ENCODE measurements at places on chromosomes 11 and 22. TPM values are rescaled to one million over a fixed set of nuclear protein-coding genes. Genes with fewer than 3 reads are reported as not detected.

Gene MYRF
- polyA plus RNA-seq, result 55.5 TPM

Gene MYEOV
- 0.03 TPM for polyA plus RNA-seq

Gene PRG2
- polyA plus RNA-seq, result 0.24 TPM

Gene WT1
- 4.6 TPM for polyA plus RNA-seq

Gene DRD2
- 0.66 TPM for polyA plus RNA-seq

Gene NOX4
- polyA plus RNA-seq, result 4.6 TPM

DNA sequence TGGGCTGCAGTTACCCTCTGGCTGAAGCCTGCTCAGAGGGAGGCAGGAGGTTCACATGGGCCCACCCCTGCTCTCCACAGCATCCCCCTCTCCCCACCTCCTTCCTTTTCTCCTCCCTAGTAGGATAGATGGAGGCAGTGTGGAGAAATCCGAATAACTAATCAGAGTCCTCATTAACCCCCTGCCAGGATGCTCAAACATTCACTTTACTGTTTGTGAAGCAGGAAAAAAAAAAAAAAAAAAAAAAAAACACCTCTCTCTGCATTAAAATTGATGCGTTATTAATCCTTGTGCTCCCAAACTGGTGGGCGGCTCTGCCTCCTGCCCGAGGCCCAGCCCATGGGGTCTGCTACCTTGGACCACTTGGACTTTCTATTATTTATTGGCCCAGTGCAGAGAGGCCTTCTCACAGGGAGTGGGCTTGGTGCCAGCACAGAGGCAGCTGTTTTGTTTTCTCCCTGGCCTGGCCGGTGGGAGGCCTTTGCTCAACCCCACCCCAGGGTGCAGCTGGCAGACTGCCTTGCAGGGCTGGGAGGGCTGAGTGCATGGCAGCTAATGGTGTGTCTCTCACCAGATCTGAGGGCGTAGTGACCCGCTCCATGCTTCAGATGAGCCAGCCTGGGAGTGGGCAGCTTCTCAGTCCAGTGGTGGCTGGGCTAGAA lies 150.7 kb downstream of the PKNOX2 start:
- no peak overlapping the region for H3K4me3 ChIP-seq
- no peaks in the 10 kb centered on the region for H3K4me1 ChIP-seq
- no peaks in the 10 kb centered on the region for H3K36me3 ChIP-seq
- peaks cover 1% of the 10 kb centered on the region for H3K27me3 ChIP-seq

GRCh38 chr11:19792510-19792909 lies 79.9 kb downstream of the NAV2 start:
- H3K4me3 ChIP-seq, result no peak overlapping the region
- peaks cover 20% of the 10 kb centered on the region for H3K4me1 ChIP-seq
- no peaks in the 10 kb centered on the region for H3K27me3 ChIP-seq
- no peak for DNase-seq
- no peaks in the 10 kb centered on the region for H3K36me3 ChIP-seq

DNA sequence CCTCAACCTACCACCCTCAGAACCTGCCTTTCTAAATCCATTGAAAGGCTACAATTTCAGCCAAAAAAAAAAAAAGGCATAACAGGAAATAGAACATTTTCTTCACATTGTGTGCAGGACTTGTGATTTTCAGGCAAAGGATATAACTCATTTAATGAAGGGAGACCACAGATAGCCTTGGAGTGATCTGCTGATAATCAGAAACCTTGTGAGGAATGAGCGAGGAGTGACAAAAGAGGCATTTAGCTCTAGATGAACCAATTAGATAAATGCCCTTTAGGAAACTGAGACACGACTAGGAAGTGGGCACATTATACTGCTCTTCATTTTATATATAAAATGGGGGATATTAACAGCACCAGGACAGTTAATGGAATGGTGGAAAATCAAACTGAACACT lies 216.5 kb upstream of the GRIA4 start:
- no peaks in the 10 kb centered on the region for H3K4me1 ChIP-seq
- H3K27me3 ChIP-seq, result no peaks in the 10 kb centered on the region
- no peak for DNase-seq
- H3K4me3 ChIP-seq, result no peak overlapping the region
- H3K27ac ChIP-seq, result no peak overlapping the region

DNA sequence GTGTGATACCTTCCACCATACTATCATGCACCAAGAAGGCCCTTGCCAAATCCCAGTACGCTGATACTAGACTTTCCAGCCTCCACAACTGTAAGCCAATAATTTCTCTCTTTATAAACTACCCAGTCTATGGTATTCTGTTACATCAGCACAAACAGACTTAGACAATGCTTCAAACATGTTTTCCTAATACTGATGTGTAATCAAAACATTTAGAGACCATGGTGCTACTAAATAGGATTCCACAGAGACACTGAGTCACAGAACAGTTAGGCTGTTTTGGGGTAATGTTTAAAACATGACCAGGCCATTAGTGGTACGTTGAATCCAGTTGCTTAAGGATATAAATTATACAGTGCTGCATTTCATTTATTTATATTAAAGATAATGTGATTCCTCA lies 103.7 kb downstream of the PICALM start:
- DNase-seq, result no peak
- peaks cover 50% of the 10 kb centered on the region for H3K36me3 ChIP-seq
- H3K4me1 ChIP-seq, result no peaks in the 10 kb centered on the region
- no peak overlapping the region for H3K4me3 ChIP-seq

GRCh38 chr11:118929501-118930093 lies 3.9 kb upstream of the BCL9L start:
- H3K4me3 ChIP-seq, result peak overlapping the region; percentile 82
- no peaks in the 10 kb centered on the region for H3K36me3 ChIP-seq
- peak overlapping the region; percentile 97 for H3K27ac ChIP-seq
- H3K4me1 ChIP-seq, result peaks cover 18% of the 10 kb centered on the region
- no peaks in the 10 kb centered on the region for H3K27me3 ChIP-seq

DNA sequence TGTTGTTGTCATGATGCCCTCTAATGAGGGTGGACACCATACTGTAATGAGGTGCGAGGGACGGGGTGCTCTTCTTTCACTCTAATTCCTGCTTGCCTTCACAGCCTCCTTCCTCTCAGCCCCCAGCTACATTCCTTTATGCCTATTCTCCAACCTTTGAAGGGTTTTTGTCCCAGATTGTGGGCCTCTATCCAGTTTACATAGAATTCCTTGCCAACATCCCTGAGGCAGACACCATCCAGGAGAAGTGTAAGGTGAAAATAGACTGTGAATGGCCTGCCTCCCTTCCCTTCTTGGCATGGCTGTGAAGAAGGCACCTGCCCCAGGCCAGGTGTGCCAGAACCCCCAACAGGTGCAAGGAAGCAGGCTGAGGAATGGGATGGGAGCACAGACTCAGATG lies 122.3 kb downstream of the CHST1 start:
- H3K4me1 ChIP-seq, result no peaks in the 10 kb centered on the region
- DNase-seq, result no peak
- H3K27me3 ChIP-seq, result peaks cover 9% of the 10 kb centered on the region
- no peaks in the 10 kb centered on the region for H3K36me3 ChIP-seq

DNA sequence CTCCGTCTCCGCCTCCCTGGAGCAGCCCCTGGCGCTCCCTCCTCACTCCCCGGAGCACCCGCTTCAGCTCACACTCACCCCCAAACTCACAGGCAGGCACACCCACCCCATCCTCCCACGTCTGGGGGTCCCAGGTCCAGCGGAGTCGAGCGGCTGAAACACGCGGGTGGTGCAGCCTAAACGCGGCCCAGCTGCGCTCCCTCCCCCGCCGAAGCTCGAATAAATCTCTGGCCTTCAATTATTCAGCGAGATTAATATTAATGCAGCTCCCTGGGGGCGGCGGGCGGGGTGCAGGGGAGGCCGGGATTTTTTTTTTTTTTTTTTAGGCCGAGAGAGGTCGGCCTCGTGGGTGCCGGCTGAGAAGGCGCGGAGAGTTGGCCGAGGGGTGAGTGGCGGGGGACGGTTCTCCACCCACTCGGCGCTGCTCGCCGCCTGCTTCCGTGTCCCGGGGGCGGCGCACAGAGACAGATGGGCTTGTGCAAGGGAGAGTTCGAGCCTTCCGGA lies 524 bp upstream of the SLC1A2 start:
- peaks cover 88% of the 10 kb centered on the region for H3K27me3 ChIP-seq
- DNase-seq, result no peak
- no peak overlapping the region for H3K27ac ChIP-seq
- peak overlapping the region; percentile 24 for H3K4me3 ChIP-seq
- H3K36me3 ChIP-seq, result no peaks in the 10 kb centered on the region

DNA sequence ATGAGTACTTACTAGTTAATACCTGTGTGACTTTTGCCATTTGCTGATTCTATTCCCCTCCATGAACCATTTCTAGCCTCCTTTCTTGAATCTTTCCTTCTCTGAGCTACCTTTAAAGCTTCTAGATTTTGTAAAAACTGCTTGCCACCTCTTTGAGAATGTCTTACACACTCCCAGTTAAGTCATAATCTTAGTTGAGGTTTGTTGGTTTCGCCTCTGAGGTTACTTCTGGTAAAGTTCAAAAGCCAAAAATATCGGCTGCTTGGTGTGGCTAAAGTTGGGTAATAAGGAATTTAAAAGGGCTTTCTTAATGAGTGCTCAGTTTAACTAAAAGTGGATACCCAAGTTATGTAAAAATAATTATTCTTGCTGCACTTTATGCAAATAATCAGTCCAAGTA lies 10.4 kb upstream of the GLYAT start:
- H3K4me1 ChIP-seq, result no peaks in the 10 kb centered on the region
- no peak overlapping the region for H3K4me3 ChIP-seq
- no peaks in the 10 kb centered on the region for H3K27me3 ChIP-seq
- no peaks in the 10 kb centered on the region for H3K36me3 ChIP-seq
- H3K27ac ChIP-seq, result no peak overlapping the region
- no peak for DNase-seq

DNA sequence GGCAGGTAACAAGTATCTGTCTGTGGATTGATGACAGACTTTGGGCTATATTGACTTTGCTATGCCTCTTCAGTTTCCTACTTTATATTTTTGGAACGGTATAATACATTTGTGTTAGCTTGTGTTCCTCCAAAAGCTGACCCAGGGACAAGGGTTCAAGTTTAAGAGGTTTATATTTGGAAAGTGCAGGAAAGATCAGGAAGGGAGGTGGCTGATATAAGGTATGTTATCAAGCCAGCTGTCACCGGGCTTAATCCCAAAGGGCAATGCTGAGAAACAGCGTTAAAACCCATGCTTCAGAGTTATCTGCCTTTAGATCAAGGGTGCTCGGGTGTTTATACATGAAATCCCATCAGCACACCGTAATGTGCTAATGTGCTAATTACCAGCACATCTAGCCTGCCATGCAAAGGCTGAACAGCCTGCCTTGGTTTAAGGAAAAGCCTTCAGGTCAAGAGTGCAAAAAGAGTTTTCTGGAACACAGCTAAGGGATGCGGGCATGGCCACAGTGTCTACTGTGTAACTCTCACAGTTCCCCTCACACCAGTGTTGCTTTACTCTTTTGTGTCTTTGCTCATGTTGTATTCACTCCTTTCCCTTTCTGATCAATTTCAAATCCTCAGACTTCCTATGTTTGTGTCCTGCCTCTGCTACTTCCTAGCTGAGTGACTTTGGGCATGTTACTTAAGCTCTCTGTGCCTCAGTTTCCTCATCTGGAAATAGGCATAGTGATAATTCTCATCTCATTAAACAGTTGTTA lies 77.5 kb downstream of the BDNF start:
- no peaks in the 10 kb centered on the region for H3K36me3 ChIP-seq
- H3K4me3 ChIP-seq, result no peak overlapping the region
- H3K27ac ChIP-seq, result no peak overlapping the region
- no peaks in the 10 kb centered on the region for H3K4me1 ChIP-seq

GRCh38 chr11:44550123-44550522 lies 15.3 kb upstream of the CD82 start:
- no peaks in the 10 kb centered on the region for H3K36me3 ChIP-seq
- H3K4me3 ChIP-seq, result no peak overlapping the region
- no peaks in the 10 kb centered on the region for H3K4me1 ChIP-seq
- DNase-seq, result no peak
- H3K27me3 ChIP-seq, result no peaks in the 10 kb centered on the region
- no peak overlapping the region for H3K27ac ChIP-seq

DNA sequence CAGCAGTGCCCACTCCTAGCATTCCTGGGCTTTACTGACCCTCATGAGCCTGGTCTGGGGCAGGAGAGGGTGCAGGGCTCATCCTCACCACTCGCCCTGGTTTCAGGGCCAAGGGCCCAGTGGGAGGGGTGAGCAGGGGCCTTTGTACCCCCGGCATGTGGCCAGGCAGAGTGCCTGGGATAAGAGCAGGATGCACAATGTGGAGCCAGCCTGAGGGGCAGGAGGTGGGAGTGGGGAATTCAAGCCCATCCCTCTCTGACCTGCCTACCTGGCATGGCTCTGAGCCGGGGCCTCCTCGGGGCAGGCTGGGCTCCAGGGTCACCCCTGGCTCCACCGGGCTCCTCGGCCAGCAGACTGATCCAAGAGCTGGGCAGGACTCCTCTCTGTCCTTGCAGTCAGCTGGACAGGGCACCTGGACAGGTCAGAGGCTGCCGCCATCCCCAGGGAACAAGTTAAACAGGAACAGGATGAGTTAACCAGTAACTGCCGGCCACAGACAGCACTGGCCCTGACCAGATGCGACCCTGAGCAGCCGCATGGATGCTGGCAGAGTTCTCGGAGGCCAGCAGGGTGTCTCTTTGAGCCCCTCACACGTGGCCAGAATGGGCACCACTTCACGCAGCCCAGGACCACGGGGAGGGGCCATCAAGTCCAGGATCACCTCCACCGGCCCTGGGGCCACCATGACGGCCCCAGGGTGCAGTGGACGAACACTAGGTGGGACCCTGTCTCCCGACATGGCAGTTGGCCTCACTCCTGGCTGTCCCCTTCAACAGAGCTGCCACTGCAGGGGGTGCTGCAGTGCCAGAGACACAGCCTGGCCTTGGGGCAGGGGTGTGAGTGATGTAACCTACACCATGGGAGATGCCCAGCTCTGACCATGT lies 5.0 kb downstream of the SIGIRR start:
- DNase-seq, result no peak
- H3K4me1 ChIP-seq, result peaks cover 20% of the 10 kb centered on the region
- peaks cover 19% of the 10 kb centered on the region for H3K36me3 ChIP-seq
- no peak overlapping the region for H3K27ac ChIP-seq
- H3K27me3 ChIP-seq, result no peaks in the 10 kb centered on the region

DNA sequence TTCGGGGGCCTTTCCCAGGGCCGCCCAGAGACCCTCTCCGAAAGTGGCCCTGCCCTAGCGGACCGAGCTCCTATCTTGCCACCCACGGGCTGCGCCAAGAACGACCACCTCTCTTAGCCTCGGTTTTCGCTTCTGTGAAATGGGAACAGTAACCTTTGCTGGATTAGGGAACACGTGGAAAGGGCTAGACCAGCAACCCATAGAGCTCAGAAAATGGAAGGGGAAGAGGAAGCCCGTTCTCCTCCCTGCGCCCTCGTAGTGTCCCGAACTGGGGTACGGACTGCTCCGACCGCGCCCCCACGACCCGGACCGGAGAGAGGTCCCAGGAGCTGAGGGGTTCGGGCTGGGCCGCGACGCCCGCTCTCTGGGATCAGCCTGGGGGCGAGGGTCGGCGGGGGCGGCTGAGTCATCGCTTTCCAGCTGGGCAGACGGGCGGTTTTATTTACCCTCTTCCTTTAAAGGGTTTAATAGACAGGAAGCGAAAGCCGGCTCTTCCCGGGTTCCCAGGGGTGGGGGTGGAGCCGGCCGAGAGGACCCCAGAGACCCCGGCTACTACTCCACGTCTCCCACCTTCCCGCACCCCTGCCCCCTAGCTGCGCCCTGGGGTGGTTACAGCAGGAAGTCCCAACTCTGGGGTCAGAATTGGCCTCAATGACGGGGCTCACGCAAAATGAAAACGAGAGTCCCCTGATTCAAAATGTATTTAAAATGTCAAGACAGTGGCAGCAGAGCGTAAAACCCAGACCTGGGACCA lies 907 bp upstream of the PHLDA2 start:
- peaks cover 51% of the 10 kb centered on the region for H3K27me3 ChIP-seq
- H3K36me3 ChIP-seq, result no peaks in the 10 kb centered on the region
- peaks cover 29% of the 10 kb centered on the region for H3K4me1 ChIP-seq
- peak overlapping the region; percentile 89 for H3K27ac ChIP-seq
- peak; percentile 57 for DNase-seq

Data from large intestine (tissue), 12 donors.